Chondrocyte (in vitro differentiated cells): ENCODE measurements at places on chromosomes 6 and 20. TPM values are rescaled to one million over a fixed set of nuclear protein-coding genes. Genes with fewer than 3 reads are reported as not detected.
A peak's percentile ranks its signal among the peaks of the same experiment; 100 is the strongest.

AVP gene
- total RNA-seq = not detected in 3 replicates

WFDC10B gene
- not detected in 3 replicates for total RNA-seq

RAET1G gene
- total RNA-seq = 0.51 to 0.60 TPM (median 0.54 TPM) in 3 replicates

C6orf132 gene
- total RNA-seq = 0.75 to 5.8 TPM (median 5.2 TPM) in 3 replicates

PLN gene
- 0.18 TPM in 1 of 3 replicates, not detected in the others for total RNA-seq

SAMD5 gene
- 9.2 to 23.9 TPM (median 9.4 TPM) in 3 replicates for total RNA-seq

TMX4 gene
- total RNA-seq = 24.4 to 33.9 TPM (median 25.7 TPM) in 3 replicates

SLC17A9 gene
- total RNA-seq = 0.24 to 1.2 TPM (median 0.79 TPM) in 3 replicates

RSPH3 gene
- total RNA-seq = 8.3 to 10.0 TPM (median 8.7 TPM) in 3 replicates

DNA sequence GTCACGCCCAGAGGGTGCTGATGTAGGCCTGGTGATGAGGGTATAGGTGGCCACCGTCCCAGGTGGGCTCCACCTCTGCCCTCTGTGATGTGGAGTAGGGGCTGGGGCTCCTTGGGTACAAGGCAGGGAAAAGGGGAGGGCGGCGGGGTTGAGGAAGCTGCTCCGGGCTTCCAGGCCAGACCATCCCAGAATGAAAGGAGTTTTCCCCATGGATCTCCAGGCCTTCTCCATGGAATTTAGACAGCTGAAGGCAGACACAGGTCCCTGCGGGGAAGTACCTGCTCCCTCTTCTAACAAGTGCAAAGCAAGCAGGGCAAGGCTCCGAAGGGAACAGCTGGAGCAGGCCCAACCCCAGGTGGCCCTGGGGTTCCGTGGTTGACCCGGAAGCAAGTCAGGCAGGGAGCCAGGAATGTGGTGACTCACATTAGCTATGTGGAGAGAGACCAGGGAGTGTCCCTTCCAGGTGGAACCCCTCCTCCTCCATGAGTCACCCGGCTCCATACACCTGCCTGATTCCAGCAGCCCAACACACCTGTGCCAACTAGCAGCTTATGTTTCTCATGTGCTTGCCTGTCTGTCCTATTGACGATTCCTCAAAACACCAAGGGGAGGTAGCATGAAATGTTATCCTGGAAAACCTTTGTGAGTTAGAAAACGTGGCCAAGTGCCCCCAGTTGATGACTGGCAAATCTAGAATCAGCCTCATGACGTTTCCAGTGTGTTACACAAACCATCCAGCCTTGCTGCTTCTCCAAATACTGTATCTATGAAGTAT is 59.7 kb upstream of the SNX9 start:
- no peak for DNase-seq
- no peaks in the 10 kb centered on the region for H3K36me3 ChIP-seq
- H3K4me1 ChIP-seq = peaks cover 74% of the 10 kb centered on the region
- no peaks in the 10 kb centered on the region for H3K27me3 ChIP-seq

GRCh38 chr20:19022791-19023448 is 189.5 kb upstream of the SLC24A3 start:
- no peaks in the 10 kb centered on the region for H3K36me3 ChIP-seq
- H3K4me3 ChIP-seq = no peak overlapping the region
- DNase-seq = no peak
- no peak overlapping the region for H3K27ac ChIP-seq
- no peaks in the 10 kb centered on the region for H3K27me3 ChIP-seq
- peaks cover 8% of the 10 kb centered on the region for H3K4me1 ChIP-seq

DNA sequence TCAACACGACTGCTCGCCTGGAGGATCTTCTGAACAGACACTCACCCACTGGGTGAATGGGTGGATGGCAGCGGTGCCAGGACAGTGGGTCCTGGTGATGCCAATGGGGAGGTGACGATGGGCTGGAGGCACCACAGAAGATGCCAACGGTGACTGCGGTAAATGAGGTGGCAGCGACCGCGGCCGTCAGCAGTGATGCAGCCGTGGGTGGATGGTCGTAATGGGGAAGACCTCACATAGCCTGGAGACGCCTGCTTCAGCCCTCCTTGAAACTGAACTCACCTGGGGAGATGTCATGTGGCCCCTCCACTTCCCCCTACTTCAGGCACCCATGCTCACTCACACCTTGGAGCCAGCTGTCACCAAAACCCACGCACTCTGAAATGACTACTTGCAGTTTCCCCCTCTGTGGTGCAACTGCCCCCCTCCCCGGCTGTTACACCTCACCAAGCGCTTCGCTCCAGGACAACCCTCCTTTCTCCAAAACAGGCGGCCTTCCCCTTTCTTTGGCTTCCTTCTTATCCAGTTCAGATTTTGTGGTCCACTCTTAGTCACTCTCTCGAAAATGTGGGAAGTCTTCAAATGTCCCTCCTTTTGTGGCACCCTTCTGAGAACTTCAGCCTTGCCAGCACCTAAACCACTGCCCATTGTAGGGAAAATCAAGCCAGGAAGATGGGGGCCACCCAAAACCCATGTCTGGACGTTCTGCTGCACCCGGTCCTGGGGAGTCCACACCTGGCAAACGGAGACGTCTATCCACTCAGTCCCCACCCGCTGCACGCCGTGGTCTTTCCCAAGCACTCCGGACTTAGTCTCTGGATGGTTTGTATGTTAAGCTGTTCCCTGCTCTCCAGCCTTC is 10.4 kb upstream of the ABHD16B start:
- no peaks in the 10 kb centered on the region for H3K36me3 ChIP-seq
- no peak overlapping the region for H3K27ac ChIP-seq
- no peak for DNase-seq
- no peaks in the 10 kb centered on the region for H3K27me3 ChIP-seq

- H3K27me3 ChIP-seq = no peaks in the 10 kb centered on the region
- peaks cover 2% of the 10 kb centered on the region for H3K36me3 ChIP-seq
- DNase-seq = peak; percentile 62
These were observed 14.7 kb downstream of the UQCC2 start for GRCh38 chr6:33696548-33697518.

GRCh38 chr20:63734946-63735858 is 1.3 kb upstream of the LIME1 start:
- H3K4me3 ChIP-seq = no peak overlapping the region
- peaks cover 3% of the 10 kb centered on the region for H3K4me1 ChIP-seq
- DNase-seq = peak; percentile 89
- peaks cover 4% of the 10 kb centered on the region for H3K36me3 ChIP-seq
- no peaks in the 10 kb centered on the region for H3K27me3 ChIP-seq
- H3K27ac ChIP-seq = no peak overlapping the region

- H3K4me3 ChIP-seq = no peak overlapping the region
- H3K27ac ChIP-seq = no peak overlapping the region
- no peaks in the 10 kb centered on the region for H3K27me3 ChIP-seq
- no peak for DNase-seq
These were observed 10.7 kb downstream of the ZBTB24 start for GRCh38 chr6:109472132-109472995.

- DNase-seq = no peak
- no peak overlapping the region for H3K4me3 ChIP-seq
- H3K27me3 ChIP-seq = peaks cover 16% of the 10 kb centered on the region
- no peaks in the 10 kb centered on the region for H3K36me3 ChIP-seq
These were observed 12.8 kb upstream of the ZNF831 start for GRCh38 chr20:59150821-59151251.

DNA sequence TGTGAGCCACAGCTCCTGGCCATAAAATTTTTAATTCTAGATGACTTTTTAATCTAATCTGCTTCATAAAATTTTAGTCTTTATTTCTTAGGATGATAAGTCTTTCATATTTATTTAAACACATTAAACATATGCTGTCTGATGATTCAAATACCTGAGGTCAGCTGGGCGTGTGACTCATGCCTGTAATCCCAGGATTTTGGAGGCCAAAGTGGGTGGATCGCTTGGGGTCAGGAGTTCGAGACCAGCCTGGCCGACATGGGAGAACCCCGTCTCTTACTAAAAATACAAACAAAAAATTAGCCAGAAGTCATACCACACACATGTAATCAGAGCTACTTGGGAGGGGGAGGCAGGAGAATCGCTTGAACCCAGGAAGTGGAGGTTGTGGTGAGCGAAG is 53.1 kb downstream of the RBM24 start:
- DNase-seq = no peak
- no peak overlapping the region for H3K4me3 ChIP-seq
- peaks cover 22% of the 10 kb centered on the region for H3K4me1 ChIP-seq
- H3K36me3 ChIP-seq = peaks cover 2% of the 10 kb centered on the region

- H3K27me3 ChIP-seq = no peaks in the 10 kb centered on the region
- DNase-seq = no peak
- no peaks in the 10 kb centered on the region for H3K36me3 ChIP-seq
- H3K4me3 ChIP-seq = no peak overlapping the region
- peak overlapping the region; percentile 74 for H3K27ac ChIP-seq
These were observed 121.3 kb downstream of the SOBP start for GRCh38 chr6:107611094-107611810.

DNA sequence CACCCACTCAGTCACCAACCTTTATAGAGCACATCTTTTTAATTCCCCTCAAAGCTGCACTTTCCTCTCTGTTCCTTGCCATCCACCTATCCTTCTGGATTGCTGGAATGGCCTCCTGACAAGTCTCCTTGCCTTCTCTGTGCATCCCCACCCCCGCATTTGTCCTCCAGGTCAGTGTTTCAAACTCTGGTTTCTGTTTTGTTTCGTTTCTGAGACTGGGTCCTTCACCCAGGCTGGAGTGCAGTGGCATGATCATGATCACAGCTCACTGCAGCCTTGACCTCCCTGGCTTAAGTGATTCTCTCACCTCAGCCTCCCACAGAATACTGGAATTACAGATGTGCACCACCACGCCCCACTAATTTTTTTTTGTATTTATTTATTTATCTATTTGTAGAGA is 96.2 kb downstream of the PLCB1 start:
- peaks cover 2% of the 10 kb centered on the region for H3K36me3 ChIP-seq
- no peak for DNase-seq
- no peaks in the 10 kb centered on the region for H3K27me3 ChIP-seq
- H3K27ac ChIP-seq = no peak overlapping the region
- H3K4me3 ChIP-seq = no peak overlapping the region

DNA sequence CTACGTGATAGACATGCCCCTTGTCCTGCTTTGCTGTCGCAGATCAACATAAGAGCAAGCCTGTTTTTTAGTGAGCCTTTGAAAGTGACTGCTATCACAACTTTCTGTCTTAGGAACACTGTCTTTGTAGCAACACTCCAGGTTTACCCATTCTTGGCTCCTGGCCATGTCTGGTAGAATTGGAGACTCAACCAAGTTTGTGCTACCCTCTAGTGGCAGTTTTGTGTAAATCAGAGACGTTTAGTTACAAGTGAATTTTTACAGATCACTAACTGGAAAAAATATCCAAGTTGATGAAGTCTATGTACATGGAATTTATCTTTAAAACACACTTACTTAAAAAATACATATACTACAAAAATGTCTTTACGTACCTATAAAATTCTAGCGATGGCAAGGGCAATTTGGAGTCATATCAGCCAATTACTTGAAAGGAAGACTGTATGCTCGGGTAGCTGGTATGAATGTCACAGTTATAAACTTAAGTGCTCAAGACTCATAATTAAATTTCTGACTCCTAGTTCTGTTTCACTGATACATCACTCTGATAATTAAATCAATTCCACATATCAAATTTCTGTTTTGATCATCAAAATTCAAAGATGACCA is 101.4 kb downstream of the ADGB start:
- no peaks in the 10 kb centered on the region for H3K4me1 ChIP-seq
- no peak overlapping the region for H3K4me3 ChIP-seq
- no peak for DNase-seq
- no peak overlapping the region for H3K27ac ChIP-seq

DNA sequence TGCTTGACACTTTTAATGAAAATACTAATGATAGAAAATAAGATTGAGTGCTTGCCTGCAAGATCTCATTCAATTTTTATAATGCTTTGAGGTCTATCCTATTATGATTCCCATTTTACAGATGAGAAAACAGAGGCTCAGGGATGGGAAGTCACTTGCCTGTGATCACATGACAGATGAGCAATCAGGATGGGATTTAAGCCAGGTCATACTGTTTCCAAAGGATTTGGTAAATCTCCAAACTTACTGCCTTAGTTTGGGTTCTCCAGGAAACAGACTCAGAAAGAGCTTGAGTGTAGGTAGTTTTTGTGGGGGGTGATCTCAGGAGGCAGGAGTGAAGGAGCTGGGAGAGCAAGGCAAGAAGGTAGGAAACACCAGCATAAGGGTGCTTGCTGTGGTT is 456.3 kb downstream of the MAFB start:
- H3K4me1 ChIP-seq = peaks cover 20% of the 10 kb centered on the region
- DNase-seq = no peak
- no peak overlapping the region for H3K27ac ChIP-seq
- no peaks in the 10 kb centered on the region for H3K36me3 ChIP-seq
- peaks cover 13% of the 10 kb centered on the region for H3K27me3 ChIP-seq

DNA sequence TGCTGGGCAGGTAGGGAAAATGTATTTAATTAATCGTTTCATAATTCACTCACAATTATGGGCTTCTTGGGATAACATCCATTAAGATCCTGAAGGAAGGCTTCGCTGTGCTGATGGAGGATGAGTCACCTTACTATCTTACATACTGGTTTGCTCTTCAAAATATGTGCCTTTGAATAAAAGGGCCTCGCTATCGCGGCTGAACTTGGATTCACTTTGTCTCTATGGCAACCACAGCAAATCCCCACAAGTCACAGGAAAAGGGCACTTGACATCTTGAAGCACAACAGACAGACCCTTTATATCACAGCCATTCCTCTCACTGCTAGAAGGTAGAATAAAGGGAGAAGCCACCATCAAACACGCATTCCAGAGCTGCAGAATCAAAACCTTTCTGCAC is 141.3 kb upstream of the MYLIP start:
- DNase-seq = no peak
- peaks cover 4% of the 10 kb centered on the region for H3K4me1 ChIP-seq
- H3K4me3 ChIP-seq = no peak overlapping the region
- H3K36me3 ChIP-seq = no peaks in the 10 kb centered on the region
- H3K27me3 ChIP-seq = no peaks in the 10 kb centered on the region

GRCh38 chr6:4665489-4666417 is 110.5 kb upstream of the CDYL start:
- no peak overlapping the region for H3K4me3 ChIP-seq
- H3K27me3 ChIP-seq = no peaks in the 10 kb centered on the region
- no peaks in the 10 kb centered on the region for H3K36me3 ChIP-seq
- H3K4me1 ChIP-seq = peaks cover 6% of the 10 kb centered on the region

DNA sequence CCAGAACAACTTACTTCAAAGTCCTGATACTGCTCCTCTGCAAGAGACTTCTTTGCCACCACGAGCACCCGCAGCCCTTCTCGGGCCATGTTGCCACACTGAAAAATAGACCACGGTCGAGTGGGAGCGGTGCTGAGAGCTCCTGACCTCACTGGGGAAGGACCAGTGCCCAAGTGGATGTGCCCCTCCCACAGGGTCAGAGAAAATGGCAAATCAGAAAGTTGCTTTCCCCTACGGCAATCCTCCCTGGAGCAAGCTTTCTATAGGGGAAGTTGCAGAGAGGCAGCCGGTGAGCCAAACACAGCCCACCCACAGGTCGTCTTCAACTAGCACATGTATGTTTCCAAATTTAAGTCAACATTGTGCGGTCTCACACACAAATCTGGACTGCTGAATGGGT is 85.1 kb upstream of the NFATC2 start:
- H3K4me1 ChIP-seq = peaks cover 30% of the 10 kb centered on the region
- DNase-seq = no peak
- H3K36me3 ChIP-seq = peaks cover 27% of the 10 kb centered on the region
- H3K27me3 ChIP-seq = peaks cover 4% of the 10 kb centered on the region
- H3K4me3 ChIP-seq = no peak overlapping the region

- no peak overlapping the region for H3K27ac ChIP-seq
- no peak overlapping the region for H3K4me3 ChIP-seq
- DNase-seq = no peak
- peaks cover 5% of the 10 kb centered on the region for H3K27me3 ChIP-seq
- H3K4me1 ChIP-seq = peaks cover 30% of the 10 kb centered on the region
These were observed 44.9 kb upstream of the TMEM200A start for GRCh38 chr6:130320908-130321307.
